ENCODE measurements at places on chromosomes 2 and 18.

- no peaks in the 10 kb centered on the region for H3K4me1 ChIP-seq
- no peaks in the 10 kb centered on the region for H3K27me3 ChIP-seq
- H3K27ac ChIP-seq, result no peak overlapping the region
- no peak overlapping the region for H3K4me3 ChIP-seq
- DNase-seq, result no peak
- H3K36me3 ChIP-seq, result no peaks in the 10 kb centered on the region
Observed at GRCh38 chr2:18912225-18912888, 323.0 kb upstream of the NT5C1B start.

DNA sequence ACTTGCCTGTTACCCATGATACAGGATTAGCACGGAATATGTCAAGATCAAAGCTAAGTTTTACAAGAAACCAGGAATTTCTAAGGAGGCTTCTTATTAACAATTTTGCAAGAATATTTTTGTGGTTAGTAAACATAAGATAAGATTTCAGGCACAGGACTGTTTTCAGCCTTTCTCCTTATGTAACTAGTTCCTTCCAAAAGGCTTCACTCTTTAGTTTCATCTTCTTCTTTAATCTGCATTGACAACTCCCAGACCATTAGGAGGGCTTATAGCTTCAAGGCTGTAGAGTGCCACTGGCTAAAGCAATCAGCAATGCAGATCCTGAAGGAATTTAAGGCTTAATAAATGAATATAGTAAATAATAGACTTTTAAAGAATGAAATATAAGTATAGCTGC lies 29.3 kb downstream of the SLC14A1 start:
- H3K27me3 ChIP-seq, result no peaks in the 10 kb centered on the region
- H3K4me3 ChIP-seq, result no peak overlapping the region
- peak overlapping the region; percentile 89 for H3K27ac ChIP-seq
- H3K36me3 ChIP-seq, result no peaks in the 10 kb centered on the region
- no peak for DNase-seq

DNA sequence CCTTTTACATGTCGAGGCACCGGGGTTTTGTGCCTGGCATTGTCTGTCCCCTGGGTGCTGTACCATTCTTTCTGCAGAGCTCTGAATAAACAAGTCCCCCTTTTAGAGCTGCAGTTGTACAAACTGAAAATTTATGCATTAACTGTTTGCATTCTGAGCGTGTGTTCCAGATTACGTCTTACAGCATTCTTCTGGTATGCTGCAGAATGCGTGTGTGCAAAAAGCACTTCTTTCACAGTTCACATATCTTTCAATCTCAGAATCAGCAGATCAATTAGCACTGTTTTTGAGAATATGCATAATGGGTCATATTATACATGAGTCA lies 27.5 kb downstream of the MEIS1 start:
- H3K27me3 ChIP-seq, result no peaks in the 10 kb centered on the region
- H3K4me1 ChIP-seq, result peaks cover 8% of the 10 kb centered on the region
- no peak overlapping the region for H3K4me3 ChIP-seq
- no peaks in the 10 kb centered on the region for H3K36me3 ChIP-seq
- no peak for DNase-seq

GRCh38 chr2:144643537-144644336 lies 123.8 kb upstream of the ZEB2 start:
- no peak overlapping the region for H3K27ac ChIP-seq
- no peaks in the 10 kb centered on the region for H3K27me3 ChIP-seq
- no peak overlapping the region for H3K4me3 ChIP-seq
- H3K36me3 ChIP-seq, result no peaks in the 10 kb centered on the region
- DNase-seq, result no peak
